ENCODE measurements at places on chromosomes 4 and X. TPM values are rescaled to one million over a fixed set of nuclear protein-coding genes. Genes with fewer than 3 reads are reported as not detected.

DNA sequence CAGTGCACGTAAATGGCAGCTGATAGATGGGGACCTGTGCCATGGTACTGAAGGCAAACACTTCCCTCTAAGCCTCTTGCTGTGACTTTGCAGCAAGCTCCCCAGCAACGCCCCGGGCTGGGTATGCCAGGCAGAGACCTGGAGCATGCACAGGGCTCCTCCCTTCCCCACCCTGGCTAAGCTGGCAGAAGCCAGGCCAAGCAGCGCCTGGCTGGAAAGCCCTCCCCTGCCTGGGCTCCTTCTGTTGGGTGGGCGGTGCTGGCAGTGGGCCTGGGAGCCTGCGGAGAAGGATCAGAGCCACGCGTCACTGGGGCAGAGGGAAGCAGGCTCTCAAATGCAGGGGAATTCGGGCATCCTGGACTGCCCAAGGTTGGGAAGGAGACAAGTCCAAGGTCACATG, 3.6 kb downstream of the ATP2B3 start:
- no peak for DNase-seq

DNA sequence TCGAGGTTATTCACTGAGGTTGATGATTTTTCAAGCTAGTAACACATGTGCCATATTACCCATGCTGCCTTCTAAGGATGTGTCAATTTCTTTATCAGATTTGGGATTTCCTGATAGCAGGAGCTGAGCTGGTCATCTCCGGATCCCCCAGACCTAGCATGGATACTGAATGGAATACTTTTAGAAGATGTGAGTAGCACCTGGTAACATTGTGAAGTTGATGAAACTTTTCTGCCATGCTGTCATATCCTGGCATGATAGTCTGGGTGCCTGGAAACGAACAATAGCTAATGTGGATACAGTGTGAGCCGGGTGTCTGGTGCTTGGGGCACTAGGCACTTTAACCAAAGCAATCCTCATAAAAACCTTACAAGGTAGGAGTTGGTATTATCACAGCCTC, 11.0 kb upstream of the CYTL1 start:
- no peak for DNase-seq

DNA sequence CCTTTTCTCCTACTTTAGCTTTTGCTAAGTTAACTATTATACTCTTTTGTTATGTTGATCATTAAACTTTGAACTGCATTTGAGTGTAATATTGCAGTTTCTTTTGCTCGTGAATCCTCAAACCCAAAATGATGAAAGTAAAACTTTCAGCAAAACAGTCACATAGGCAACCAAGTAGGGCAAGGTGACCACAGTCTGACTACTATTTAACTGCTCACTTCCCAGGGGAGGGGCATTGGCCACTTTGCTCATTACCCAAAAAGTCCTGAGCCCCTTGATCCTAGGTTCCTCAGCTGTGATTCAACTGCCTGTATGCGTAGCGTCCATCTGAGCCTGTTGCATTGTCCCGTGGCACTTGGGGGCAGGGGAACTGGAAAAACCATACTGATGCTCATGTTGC, 17.0 kb downstream of the RBMX2 start:
- DNase-seq = no peak

NDNF gene
- total RNA-seq = 2.9 TPM

RASL11B gene
- 0.80 TPM for total RNA-seq

DNA sequence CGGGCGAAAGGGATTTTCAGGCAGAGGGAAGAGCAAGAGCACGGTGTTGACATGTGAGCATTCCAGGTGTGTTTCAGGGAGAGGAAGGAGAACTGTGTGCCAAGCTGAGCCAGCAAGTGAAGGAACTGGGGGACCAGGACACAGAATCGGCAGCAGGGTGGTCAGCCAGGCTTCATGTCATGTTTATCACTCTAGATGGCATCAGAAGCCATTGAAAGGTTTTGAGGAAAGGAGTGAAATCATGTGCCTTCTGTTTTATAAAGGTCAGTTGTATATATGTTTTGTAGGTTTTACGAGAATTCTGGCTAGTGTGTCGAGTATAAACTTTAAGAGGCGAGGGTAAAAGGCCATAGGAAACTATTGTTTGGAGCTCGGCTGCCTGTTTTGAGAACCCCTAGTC, 682.3 kb downstream of the TRIML1 start:
- DNase-seq = no peak

DNA sequence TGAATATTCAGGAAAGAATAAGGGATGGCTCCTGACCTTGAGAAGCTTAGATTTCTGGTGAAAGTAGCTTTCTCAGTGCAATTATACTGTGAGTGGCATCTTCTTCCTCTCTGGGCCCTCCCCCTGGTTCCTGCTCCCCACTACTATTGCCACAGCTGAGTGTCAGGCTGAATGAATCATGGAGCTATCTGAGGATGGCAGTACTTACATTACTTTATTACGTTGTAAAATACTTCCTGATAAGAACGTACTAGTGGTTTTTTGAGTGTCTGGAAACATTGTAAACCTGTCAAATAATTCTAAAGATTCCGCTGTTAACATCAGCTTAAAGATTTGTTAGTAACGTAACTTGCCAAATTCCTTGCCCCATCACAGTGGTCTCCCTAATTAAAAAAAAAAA, 36.2 kb downstream of the ARHGAP10 start:
- DNase-seq = no peak

GRCh38 chr4:116059361-116059760, 945.9 kb upstream of the NDST4 start:
- no peak for DNase-seq

SLC49A3 gene
- total RNA-seq = 21.0 TPM

DNA sequence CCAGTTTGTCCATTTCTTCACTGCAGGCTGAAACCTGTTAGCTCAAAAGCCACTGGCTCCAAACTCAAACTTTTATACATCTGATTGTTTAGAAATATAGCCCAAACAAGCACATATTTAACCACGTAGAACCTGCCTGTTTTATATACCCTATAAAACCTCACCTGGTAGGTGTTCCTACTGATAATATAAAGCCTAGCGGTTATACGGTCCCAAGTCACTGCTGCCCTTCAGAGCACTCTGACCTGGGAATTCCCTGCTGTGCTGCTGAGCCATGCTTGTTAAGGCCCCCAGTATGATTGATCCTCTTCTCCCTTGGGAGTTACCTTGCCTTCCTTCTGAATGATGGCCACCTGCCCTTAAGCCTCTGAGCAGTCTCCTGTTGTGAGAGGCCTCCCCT, 432.8 kb upstream of the LCORL start:
- no peak for DNase-seq

- DNase-seq = no peak
These were observed 210.1 kb upstream of the MAB21L2 start for GRCh38 chr4:150371869-150372268.

DNA sequence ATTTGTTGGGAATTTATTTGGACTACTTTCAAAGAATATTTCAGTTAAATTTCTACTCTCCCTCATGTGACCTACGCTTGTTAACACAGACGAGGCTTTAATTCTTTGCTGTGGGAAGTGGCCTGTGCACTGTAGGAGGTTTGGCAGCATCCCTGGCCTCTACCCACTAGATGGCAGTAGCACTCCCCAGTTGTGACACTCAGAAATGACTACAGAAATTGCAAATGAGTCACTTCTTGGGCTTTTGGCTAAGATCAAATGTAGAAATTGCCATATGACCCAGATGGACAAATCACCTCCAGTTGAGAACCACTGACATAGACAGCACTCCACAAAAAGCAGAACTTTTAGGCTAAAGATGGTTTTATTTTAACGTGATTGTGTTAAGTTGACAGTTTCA, 22.1 kb downstream of the PIR start:
- peak; percentile 92 for DNase-seq

EXOC1L gene
- total RNA-seq = not detected

- DNase-seq = no peak
These were observed 41.9 kb downstream of the POLR2B start for GRCh38 chr4:57020467-57021101.

DNA sequence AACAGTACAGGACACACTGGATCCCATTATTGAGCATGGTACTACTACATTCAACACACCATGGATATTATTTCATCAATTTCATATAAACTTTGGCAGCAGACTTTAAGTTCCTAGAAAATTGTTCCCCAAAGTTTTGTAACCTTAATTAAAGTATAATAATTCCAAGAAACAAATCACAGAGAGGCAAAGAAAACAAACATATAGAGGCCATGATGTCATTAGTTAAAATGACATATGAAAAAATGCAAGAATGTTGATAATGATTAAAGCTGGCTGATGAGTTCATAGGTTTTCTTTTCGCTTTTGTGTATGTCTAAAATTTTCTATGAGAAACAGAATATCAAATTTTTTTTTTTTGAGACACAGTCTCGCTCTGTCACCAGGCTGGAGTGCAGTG, 26.8 kb downstream of the LRBA start:
- no peak for DNase-seq

PGAM4 gene
- not detected for total RNA-seq

- DNase-seq = no peak
These were observed 78.7 kb downstream of the RBM47 start for GRCh38 chr4:40550948-40551462.

DNA sequence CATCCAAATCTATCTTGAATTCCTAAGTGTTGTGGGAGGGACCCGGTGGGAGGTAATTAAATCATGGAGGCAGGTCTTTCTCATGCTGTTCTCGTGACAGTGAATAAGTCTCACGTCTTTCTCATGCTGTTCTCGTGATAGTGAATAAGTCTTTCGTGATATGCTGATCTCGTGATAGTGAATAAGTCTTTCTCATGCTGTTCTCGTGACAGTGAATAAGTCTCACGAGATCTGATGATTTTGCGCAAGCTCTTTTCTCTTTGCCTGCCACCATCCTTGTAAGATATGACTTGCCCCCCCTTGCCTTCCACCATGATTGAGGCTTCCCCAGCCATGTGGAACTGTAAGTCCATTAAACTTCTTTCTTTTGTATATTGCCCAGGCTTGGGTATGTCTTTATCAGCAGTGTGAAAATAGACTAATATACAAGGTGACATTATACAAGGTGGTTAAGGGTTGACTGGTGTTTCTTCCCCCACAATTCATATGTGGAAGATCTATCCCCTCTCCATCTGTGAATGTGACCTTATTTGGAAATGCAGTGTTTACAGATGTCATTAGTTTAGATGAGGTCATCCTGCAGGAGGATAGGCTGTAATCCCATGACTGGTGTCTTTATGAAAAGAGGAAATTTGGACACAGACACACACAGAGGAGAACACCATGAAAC, 27.6 kb downstream of the ARSD start:
- DNase-seq = no peak

RAB33A gene
- total RNA-seq = not detected

- peak; percentile 95 for DNase-seq
These were observed 3.8 kb downstream of the GABRE start for GRCh38 chrX:151970661-151971060.

ANOS1 gene
- total RNA-seq = 7.5 TPM

- no peak for DNase-seq
These were observed 160.4 kb downstream of the CPEB2 start for GRCh38 chr4:15162465-15163283.

DNA sequence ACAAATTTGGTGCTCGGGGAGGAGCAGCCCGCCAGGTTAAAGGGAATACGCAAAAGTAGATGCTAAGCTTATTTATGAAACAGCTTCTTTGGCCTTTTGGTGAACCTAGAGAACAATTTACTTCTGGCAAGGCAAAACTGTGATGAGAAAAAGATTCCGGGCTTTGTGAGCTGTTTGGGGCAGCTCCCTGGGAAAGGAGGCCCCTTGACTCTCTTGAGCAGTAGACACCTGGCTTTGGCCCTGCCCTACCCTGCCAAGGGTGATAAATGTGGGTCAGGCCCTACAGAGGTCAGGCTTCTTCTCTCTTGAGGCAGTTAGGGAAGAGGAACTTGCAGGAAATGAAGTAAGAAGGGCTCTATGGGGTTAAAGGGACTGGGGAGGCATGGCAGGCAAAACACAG, 509.6 kb downstream of the MID1IP1 start:
- peak; percentile 31 for DNase-seq

CLIC2 gene
- 6.9 TPM for total RNA-seq

- DNase-seq = no peak
These were observed 15.8 kb upstream of the CXorf38 start for GRCh38 chrX:40663078-40663740.

DNA sequence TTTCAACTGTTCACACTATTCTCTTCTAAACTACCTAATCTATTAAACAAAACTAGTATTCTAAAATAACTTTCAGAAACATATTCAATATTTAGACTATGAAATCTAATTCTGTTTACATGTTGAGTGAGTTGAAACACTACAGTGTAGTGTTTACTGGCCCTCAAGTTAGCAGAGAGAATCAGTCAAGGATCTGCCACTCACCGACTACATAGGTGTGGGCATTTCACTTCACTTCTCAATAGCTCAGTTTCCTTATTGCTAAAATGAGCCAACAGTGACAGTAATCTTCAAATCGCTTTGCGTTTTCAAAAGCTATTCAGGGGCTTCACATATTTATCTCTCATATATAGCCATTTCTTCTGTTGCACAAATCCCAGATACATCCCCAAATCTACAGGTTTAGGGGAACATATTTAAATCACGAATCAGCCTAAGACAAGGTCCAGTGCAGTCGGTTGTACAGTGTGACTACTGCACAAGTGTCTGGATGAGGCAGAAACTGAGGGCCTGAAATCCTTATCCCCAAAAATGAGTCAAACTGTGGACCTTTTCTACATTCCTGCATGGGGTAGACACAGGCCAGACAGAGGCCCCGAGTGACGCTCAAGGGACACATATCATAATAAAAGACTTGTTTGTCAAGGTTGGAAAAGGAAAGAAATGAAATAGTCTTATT, 129.8 kb downstream of the PPP3CA start:
- no peak for DNase-seq

DNA sequence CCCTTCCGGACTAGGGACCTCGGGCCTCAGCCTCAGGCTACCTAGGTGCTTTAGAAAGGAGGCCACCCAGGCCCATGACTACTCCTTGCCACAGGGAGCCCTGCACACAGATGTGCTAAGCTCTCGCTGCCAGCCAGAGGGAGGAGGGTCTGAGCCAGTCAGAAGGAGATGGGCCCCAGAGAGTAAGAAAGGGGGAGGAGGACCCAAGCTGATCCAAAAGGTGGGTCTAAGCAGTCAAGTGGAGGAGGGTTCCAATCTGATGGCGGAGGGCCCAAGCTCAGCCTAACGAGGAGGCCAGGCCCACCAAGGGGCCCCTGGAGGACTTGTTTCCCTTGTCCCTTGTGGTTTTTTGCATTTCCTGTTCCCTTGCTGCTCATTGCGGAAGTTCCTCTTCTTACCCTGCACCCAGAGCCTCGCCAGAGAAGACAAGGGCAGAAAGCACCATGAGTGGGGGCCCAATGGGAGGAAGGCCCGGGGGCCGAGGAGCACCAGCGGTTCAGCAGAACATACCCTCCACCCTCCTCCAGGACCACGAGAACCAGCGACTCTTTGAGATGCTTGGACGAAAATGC, at the start of gene WAS:
TSS of gene WAS (plus strand) at position 389 of the 572 bp plus-strand sequence. CDS start at position 444, 55 bp downstream.
- no peak for DNase-seq

Data from lower leg skin (tissue), 4 donors.